Anterior cingulate cortex (tissue), 58 donors: ENCODE measurements at places on chromosomes 4 and X.

DNA sequence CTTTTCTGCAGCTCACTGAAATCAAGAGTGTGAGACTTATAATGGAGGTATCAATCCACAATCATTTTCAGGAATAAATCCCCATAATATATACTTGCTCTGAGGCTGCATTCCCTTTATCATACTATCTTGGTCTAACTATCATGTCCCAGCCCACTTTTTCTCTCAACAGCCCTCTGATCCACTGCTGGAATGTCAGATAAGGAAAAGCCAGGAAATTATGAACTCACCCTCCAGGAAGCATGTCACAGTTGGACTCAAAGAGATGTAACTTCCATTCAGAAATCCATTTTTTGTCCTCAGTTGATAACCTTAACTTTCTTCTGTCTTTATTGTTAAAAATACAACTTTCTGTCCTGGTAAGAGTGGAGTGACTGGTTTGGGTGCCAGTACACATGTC, 144.9 kb downstream of the PCDH19 start:
- DNase-seq, result no peak

- DNase-seq, result no peak
Observed at GRCh38 chr4:182923796-182924340, 6.7 kb upstream of the DCTD start.

DNA sequence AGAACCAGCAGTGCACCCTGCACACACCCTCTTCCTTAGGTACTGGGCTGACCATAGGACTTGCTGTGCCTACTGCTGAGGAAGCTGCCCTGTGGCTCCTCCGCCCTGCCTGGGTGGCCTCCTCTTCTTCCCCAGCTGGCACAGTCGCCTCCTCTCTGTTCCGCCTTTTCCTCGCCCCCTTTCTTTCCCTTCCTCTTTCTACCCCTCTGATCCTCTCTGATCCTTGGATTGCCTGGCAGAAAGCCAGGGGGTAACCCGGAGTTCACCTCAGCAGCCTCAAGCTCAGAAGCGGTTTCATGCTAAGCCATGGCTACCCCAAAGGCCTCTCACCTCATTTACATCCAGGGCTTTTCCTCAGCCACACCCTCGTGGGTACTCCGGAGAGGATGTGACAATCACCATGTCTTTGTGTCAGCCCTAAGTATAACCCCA, 136.2 kb downstream of the SMIM20 start:
- peak; percentile 4 for DNase-seq

DNA sequence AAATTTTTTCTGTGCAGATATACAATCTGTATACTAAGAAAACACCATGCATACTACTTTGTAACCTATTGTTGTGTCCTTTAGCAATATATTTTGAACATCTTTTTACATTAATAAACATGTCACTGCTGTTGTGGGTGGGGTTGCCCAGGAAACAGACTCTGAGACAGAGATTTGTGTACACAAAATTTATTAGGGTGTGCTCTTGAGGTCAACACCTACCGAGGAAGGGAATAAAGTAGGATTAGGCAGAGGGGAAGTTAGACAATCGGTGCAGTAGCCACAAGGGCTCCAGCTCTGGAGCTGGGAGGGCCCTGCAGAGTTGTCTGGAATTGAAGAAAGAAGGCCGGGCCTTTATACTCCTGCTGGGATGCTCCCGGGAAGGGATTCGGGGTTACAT, 56.4 kb downstream of the CXorf58 start:
- no peak for DNase-seq

- DNase-seq, result no peak
Observed at GRCh38 chrX:40260146-40260747, 162.5 kb upstream of the BCOR start.

DNA sequence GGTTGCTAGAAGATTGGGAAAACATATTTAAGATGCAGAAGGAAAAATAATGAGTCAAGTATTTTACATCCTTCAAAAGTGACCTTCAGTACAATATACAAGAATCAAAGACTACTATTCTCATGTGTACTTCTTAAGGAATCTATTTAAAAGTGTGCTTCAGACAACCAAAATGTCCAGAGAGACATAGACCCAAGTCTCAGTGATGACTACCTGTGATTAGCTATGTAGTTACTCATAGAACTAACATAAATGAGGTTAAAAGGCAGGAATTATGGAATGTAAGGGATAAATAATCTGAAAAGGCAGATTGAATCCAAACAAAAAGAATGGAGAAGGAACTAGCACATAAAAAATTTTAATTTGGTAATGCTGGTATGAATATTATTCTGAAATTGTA, 634.7 kb upstream of the FAM241A start:
- DNase-seq, result no peak

DNA sequence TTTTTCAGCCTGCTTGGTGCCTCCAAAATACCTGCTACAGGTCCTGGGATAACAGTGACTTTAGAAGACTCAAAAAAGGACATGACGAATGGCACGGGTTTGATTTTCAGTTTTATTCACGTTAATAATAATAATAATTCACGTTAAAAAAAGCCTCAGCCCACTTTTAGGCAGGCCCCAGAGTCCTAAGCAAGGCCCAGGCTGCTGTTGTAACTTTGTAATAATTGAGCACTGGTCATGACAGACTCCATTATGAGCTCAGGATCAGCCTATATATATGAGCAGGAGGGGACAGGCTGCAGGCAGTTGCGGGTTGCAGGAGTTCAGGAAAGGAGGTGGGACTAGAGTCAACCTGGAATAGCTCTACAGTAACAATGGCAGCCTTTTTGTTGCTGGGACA, at the start of gene TMEM31:
TMEM31 (plus strand) TSS at position 301 of the 400 bp plus-strand sequence. CDS start 1,350 bp downstream, outside the sequence.
- no peak for DNase-seq

DNA sequence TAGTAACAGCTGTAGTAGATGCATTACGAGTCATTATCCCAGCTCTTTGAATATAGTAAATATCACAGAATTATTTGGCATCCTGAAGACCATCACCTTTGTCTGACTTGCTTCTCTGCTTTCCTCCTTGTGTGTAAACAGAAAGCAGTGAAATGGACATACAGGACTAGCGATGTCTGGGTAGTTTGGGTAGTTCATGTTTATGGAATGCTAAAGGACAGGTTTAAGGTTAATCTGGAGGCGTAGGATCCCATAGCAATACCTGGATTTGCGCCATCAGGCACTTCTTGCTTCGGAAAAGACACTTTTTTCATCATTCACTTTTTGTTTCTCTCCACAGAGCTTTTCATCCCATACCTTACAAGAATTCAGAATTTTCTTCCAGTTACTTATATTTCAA, 232.2 kb downstream of the GPAT3 start:
- no peak for DNase-seq

DNA sequence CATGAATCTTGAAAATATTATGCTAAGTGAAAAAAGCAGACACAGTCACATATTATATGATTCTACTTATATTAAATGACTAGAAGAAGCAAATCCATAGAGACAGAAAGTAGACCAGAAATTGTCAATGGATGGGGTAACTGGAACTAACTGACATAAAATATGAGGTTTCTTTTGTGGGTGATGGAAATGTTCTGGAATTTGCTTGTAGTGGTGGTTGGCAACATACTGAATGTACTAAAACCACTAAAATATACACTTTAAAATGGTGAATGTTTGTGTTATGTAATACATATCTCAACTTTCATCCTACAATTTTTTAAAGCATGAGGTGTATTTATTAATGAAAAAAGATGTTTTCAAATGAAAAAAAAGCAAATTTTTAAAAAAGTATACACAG, 14.7 kb downstream of the CNOT6L start:
- DNase-seq, result no peak

- DNase-seq, result no peak
Observed at GRCh38 chr4:76957004-76957738, 7.6 kb downstream of the SEPTIN11 start.

GRCh38 chr4:82063017-82063416, 310.8 kb downstream of the HNRNPD start:
- no peak for DNase-seq

DNA sequence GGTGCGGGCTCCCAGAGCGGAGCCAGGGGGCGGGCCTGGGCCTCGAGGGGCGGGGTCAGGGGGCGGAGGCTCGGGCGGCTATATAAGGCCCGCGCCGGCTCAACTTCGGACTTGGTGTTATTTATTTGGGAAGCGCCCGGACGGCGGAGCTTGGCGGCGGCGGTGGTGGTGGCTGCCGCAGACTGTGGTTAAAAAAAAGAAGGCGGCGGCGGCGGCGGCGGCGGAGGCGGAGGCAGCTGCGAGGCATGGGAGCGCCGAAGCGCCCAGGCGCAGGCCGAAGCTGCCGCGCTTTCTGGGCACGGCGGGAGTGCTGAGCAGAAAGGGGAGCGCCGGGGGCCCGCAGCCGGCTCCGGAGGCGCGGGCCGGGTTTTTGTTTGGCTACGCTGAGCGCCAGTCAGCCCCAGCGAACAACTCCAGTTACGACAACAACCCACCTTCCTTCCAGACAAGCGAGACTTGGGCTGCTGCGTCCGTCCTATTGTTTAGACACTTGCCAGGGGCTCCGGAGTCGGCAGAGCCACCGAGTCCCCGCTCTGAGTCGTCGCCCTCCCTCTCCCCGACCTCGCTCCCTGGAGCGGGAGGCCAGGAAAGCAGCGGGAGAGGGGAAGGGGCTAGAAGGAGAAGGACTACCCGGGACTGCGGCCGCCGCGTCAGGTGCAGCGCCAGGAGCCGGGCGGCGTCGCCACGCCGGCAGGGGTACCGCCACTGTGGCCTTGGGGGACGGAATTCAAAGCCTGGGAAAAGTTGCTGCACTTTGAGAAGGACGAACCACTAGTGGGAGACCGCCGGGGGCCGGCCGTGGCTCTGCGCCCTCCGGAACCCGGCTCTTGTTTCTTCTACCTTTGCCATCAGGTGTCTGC, at the start of gene SLIT2:
SLIT2 (plus strand) TSS at position 110 of the 860 bp plus-strand sequence. CDS start 1,911 bp downstream, outside the sequence.
- peak; percentile 42 for DNase-seq

DNA sequence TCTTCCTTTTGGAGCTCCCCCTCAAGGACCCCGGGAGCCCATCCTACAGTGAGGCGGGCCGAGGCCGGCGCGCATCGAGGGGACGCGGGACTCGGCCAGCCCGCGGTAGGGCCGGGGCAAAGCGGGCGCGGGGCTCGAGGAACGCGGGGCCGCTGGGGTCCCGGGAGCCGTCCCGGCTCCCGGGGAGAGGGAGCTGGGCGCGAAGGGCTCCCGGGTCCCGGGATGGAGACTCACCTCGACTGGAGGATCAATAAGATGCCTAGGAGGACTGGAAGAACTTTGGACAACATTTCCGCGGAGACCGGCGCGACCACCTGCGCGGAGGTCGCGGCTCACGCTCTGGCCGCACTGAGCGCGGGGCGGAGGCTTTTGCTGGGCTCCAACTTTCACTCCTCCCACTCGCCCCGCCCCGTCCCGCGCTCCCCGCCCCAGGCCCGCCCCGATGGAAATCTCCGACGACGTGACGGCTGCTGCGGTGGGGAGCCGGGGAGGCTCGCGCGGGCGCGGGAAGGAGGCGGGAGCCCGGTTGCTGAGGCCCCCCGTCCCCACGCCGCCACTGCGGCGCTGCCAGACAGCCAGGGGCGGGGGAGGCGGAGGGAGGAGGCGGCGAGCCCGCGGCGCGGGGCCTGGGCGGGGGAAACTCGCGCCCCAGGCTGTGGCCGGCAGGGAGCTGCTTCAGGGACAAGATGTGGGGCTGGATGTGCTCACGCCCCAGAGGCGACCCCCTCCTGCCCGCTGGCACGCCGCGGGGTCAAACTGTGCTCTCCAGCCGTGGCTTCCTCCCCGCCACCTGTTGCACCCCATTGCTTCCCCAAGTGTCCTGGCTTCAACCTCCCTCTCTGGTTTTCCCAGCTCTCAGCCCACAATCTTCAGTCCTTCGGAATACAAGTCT, at the start of gene GABRE:
GABRE (minus strand) TSS at position 341 of the 892 bp plus-strand sequence; CDS start at position 290, 51 bp downstream.
- DNase-seq, result no peak

DNA sequence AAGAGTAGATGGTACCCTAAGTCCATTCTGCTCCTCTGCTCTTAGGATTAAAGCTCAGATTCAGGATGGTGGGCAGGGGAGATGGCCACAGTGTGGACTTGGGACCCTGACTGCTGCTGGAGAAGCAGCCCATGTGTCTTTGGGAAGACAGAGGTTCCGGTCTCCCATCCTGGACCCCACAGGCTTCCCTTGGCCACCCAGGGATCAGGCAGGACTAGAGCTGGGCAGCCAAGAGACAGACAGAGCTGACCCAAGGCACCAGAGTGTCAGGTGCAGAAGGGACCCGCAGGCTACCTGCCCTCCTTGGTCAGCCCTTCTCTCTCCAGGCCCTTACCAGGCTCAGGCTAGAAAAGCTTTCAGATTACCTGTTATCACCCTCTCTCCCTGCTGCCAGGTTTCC, 25.7 kb upstream of the SHROOM4 start:
- DNase-seq, result no peak

- no peak for DNase-seq
Observed at GRCh38 chrX:1493877-1494510, 41.3 kb upstream of the ASMTL start.

DNA sequence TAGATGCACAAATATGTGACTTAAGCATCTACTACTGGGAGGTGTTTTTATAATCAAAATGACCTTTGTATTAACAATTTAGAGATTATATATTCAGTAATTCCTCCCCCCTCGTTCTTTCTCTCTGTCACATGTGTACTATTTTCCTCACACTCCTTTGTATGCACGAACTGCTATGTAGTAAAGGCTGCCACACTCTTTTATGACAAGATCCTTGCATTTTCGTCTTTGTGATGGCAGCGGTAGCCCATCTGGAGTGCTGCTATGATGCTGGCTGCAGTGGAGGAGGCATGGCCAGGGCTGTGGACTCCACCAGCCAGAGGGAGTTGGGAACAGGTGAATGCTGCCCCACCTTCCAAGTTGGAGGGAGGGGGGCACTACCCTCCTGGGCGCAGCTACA, 216.3 kb downstream of the NSUN7 start:
- DNase-seq, result no peak

DNA sequence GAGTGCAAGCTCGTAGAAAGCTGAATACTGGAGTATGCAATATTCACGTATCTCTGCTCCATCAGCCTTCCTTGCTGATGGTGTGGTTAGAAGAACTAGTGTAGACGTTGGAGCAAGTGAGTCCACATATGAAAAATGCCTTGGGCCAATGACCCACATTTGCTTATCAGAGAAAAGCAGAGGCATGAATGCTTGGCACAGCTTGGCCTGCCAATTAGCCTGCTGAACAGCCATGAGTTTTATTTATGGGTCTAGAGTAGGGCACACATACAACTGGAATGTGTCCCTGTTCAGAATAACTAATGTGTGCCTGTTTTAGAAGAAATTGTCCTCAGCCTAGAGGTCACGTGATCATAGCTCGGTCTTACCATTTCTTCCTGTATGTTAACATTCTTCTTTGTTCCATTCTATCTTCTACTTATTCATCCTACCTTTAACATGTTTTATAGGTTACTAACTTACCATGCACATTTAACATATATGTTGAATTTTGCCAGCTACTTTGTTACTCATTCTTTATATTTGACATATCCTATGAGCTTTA, 432.7 kb upstream of the AADAT start:
- DNase-seq, result no peak

- DNase-seq, result no peak
Observed at GRCh38 chr4:105112274-105112673, 34.4 kb upstream of the TET2 start.

DNA sequence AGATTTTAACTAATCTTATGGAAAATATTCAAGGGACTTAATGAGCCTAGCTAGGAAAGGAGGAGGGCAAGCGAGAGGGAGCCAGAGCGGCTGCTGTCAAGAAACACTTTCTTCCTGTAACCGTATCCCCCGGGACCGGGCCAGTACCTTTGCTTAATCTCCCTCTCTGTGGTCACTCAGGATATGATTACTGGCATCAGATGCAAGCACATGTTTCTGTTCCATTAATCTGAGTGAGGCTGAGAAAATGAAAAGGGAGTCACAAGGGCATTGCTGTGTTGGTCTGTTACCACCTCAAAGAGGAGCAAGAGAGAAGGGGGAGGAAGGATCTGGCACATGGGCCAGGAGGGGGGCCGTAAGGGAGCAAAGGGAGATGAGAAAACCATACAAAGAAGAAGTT, 356.7 kb upstream of the GATB start:
- no peak for DNase-seq
